Cardiac fibroblast (primary cell): ENCODE measurements at places on chromosomes 7 and 10.

- peak; percentile 57 for DNase-seq
These were observed 851 bp upstream of the GOT1 start for GRCh38 chr10:99431190-99431760.

DNA sequence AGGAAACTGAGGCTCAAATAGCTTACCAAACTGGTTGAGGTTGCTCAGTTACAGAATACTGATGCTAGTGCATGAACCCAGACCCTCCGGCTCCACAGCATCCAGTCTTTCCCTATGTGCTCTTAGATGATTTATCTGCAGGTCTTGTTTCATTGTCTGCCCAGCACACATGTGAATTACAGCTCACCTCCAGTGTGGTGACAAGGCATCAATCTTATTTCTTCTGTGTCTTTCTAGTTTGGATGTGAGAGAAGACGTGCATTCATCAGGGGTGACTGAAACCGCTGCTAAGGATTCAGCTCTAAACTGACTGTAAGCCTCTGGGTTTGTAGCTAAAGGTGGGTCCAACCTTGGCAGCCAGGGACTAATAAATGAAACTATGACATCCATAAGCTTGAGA, 123.8 kb downstream of the SH2D4B start:
- DNase-seq: no peak

DNA sequence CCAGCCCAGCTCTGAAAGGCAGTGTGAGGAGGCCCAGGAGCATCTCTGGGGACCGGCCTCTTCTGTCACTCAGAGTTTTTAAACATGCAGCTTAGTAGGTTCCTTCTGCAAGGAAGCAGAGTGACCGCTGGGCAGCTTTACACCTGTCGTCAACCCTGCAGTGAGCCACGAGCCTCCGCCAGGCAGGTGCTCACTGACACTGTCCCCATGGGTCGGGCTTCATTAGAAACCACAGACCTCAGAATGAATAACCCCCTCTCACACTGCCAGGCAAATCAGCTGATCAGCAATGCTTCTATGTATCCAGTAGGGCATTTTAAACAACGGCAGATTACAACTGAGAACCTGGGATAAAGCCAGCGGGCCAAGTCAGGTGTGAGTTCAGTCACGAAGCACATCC, 106.1 kb downstream of the MAD1L1 start:
- no peak for DNase-seq

DNA sequence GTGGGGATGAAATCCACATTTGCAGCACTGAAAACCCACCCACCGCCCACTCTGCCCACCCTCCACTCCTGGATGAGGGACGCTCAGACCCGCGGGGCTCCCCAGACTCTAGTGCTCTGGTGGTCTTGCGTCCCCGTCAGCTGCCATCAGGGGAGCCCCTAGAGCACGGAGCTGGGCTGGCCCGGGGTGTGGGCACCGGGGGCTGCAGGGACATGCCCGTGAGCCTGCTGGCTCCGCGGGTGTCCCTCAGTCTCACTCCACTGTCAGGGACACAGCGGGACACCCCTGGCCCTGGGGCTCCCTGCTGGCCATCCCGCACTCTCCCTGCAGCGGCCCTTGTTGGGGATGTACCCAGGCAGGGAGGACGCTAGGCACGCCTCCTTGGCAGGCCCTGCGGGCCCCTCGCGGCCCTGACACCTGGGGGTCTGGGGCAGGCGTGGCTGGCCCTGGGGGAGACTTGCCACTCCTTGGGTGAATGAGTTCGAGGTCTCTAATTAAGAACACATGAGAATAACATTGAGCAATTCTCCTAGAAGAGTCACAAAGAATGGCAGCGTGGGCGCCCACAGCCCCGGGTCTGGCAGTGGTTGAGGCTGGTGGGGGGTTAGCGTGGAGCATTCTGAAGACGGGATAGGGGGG, 64.2 kb downstream of the CFAP46 start:
- no peak for DNase-seq

GRCh38 chr10:3420527-3421469, 248.2 kb upstream of the PITRM1 start:
- DNase-seq: no peak

- no peak for DNase-seq
These were observed 305.8 kb downstream of the MDFIC start for GRCh38 chr7:115227473-115228235.

- DNase-seq: no peak
These were observed 206.4 kb downstream of the TAX1BP1 start for GRCh38 chr7:27946351-27946750.

DNA sequence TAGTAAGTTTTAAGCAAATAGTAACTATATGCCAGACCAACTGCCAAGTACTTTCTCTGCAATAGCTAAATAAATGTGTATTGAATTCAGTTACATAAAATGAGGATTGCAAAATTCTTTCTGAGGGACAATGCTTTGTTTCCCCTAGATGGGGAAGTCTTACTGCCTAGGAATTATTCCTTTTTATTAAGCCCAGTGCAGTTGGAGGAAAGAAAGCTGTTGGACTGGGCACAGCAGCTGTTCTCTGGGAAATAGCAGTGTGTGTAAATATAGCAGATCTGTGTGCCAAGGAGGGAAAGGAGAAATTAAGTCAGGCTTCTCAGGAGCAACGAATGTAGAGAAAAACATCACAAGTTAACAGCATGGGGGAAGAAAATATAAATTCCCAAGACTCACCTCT, 77.1 kb downstream of the SEC23IP start:
- no peak for DNase-seq

- no peak for DNase-seq
These were observed 6.5 kb downstream of the SHH start for GRCh38 chr7:155805826-155806095.

DNA sequence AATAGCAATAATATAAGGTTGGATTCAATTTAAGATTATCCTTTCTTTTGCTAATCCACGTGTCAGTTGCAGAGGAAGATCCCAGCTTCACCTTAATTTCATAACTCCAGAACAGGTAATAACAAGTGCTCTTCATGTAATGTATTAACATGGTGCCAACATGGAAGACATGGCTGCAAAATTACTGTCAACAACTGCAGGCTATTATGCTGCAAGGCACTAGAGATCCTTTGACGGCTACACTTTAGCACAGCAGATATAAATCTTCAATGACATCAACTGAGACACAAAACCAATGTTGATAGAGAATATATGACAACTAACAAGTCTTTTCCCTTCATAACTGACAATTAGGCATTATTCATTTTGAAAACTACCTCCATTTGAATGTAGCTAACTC, 96.1 kb downstream of the RNF133 start:
- no peak for DNase-seq

GRCh38 chr10:44982496-44982895, 3.9 kb upstream of the DEPP1 start:
- no peak for DNase-seq

- peak; percentile 15 for DNase-seq
These were observed 33.1 kb upstream of the GALNT11 start for GRCh38 chr7:151992375-151992774.

- no peak for DNase-seq
These were observed 8.3 kb downstream of the AEBP1 start for GRCh38 chr7:44112231-44112996.

- DNase-seq: no peak
These were observed at the start of gene TMEM184A for GRCh38 chr7:1555813-1556543. Gene TMEM184A, minus strand, starts transcription at chr7:1556205. Its CDS starts 721 bp downstream, at chr7:1555484.

- DNase-seq: peak; percentile 52
These were observed 5.8 kb downstream of the MCU start for GRCh38 chr10:72697716-72698115.

DNA sequence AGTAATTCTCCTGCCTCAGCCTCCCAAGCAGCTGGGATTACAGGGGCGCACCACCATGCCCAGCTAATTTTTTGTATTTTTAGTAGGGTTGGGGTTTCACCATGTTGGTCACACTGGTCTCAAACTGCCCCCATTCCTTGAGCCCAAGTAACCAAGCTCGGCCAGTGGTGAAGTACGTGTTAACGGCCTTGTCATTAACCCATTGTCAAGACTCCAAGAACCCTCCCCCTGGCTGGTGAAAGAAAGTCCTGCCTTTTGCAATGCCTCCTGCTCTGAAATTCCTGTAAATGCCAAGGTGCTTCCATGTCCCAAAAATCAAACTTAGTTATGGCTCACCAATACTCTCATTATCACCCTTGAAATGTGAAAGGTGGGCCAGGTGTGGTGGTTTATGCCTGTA, 18.8 kb upstream of the SEPHS1 start:
- DNase-seq: no peak

GRCh38 chr10:48187713-48188485, 86.6 kb downstream of the FRMPD2 start:
- no peak for DNase-seq

DNA sequence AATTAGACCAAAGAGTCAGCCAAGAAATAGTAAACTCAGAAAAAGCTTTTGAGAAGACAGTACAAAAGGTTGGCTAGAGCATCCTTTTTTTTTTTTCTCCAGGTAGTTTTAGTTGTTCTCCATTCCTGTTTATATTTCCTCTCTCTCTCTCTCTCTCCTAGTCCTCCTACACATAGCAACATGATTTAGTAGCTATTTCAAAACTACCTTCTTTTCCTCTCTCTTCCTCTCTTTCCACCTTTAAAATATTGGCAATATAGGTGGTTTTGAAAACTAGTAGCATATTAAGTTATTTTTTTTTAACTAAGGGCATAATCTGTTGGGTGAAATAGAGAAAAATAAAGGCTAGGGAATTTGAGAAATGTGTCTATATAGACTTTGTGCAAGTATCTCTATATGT, 5.0 kb downstream of the SKIDA1 start:
- no peak for DNase-seq

- no peak for DNase-seq
These were observed 207.1 kb downstream of the TRIL start for GRCh38 chr7:28750981-28751380.

DNA sequence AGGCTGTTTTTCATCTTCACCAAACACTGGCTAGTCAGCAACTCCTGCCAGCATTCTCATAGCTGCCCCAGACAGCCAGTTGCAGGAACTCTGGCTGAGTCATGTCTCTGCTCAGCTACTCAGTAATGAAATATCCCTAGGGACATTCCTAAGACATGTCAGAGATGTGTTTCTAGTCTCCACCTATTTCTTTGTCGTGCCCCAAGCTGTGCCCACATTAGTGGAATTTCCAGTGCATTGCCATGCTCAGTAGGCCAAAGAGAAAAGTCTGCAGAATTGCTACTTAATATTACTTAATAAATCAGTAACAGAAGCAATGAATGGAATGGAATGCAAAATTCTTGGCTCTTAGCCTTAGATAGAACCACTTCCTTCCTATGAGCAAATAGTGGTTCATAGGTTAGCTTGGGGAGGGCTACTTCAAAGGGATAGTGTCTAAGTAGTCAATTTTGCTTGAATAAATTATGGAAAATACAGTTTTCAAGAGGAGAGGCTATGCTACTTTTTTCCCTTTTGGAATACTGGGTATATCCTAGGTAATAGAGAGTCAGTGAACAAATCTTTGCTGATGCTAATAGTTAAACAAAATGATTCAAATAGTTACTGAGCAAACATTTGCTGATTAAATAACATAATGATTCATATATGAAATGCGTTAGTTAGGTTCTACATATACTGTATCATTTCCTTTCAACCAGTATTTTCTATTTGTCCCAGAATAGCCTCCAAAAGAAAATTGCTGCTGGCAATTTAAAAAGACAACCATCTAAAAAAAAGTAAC, 23.6 kb upstream of the SEMA3C start:
- DNase-seq: peak; percentile 99

- DNase-seq: peak; percentile 92
These were observed 55.0 kb upstream of the AKR1E2 start for GRCh38 chr10:4770801-4771553.

DNA sequence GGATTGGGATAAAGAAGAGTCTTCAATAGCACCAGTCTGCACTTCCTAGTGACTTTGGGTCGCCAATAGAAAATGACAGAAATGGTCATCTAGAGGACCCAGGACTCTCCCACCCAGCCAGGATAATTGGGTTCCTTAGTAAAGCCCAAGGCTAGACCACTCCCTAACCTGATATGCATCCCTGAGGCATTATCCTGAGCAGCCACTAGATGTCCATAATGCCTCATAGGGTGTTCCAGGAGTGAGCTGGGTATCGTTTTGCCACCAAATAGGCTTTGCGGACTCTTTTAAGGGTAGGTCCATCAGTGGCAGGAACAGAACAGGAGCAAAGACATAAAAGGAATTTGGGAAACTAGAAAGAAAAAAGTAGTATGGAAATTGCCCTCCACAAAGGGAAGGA, 4.5 kb upstream of the LRRC4 start:
- peak; percentile 33 for DNase-seq

DNA sequence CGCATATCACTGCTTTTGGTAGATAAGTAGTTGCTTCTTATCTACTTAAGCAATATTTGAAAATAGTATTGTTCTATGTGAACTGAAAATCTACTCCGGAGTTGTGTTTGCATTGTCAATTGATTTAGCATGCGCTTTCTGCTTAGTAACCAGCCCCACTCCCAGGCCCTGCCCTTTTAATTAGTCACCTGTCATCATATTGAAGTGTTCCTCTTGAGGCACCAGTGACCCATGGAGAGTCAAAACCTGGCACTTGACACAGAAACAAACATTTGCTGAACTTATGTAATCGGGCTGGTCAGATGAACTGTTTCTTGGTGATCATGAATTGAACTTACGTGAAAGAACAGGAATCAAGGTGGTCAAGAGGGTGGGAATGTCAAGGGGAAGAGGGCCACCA, 27.8 kb upstream of the CDHR3 start:
- DNase-seq: no peak

DNA sequence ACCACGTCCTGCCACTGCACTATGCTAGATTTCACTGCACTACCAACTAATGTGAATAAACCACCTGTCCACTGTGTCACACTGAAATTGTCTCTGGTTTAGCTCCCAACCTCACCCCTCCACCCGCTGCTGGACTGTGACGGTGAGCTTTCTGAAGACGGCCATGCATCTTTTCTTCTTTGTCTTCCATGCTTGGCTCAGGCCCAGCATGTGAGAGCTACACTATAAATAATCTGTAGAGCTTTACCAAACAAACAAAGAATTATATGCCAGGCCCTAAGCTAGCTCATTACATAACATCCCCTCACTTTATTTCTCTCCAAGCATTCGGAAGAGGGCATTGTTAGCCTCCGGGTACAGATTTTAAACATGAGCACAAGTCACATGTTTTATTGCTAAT, 633.2 kb downstream of the TNS3 start:
- no peak for DNase-seq

DNA sequence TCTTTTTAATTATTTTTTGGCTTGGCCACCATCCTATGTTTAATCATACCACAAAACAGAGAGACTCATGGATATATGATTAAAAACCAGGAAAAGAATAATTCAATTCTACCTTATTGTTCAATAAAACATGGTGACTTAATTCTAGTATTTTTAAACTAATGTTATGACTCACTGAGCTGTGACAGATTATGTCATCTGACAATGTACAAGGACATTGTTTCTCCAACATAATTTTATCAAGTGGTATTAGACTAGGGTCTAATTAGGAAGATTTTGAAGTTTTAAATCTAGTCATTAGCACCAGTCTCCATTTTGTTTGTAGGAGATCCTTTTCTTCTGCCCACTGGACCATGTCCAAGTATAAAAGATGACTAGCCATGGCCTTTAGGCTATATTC, 199.3 kb upstream of the MDFIC start:
- no peak for DNase-seq

DNA sequence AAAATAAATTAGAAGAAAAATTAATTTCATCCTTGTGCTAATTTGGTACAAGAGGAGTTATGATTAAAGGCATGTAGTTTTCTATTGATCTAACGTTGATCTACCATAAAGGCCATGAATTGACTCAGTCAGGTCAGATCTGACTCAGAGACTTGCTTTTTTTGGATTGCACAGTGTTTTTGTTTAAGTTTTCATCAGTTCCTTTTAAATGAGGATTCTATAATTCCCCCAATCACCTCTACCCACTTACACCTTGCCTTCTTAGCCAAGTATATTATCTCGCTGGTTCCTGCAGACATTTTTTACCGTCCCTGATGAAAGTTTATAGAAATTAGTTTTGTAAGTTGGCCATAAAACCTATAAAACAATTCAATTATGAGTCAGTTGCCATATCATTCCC, 132.4 kb upstream of the PALS2 start:
- DNase-seq: no peak
